NCI-H1417 treated with DMSO at 0.1 percent for 48 hours (cell line): ENCODE measurements at places on chromosomes 3 and 15.

DNA sequence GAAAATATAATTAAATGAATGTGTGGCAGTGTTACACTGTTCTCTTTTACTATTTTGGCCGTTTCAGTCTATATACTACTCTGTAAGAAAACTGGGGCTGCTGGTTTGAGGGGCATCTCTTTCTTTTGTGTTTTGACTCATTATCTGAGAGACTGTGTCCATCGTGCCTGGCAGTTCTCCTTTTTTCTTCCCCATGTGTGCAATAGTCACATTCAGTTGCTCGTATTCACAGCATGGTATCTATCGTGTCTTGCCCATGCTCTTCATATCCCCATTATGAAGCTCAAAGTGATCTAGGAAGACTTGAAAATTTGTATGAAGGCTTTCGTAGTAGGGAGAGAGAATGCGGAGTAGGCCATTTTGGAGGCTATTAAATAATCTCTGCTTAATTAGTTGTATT, 29.8 kb upstream of the FAH start:
- no peak for DNase-seq

GRCh38 chr3:131883086-131883485, 151.7 kb downstream of the CPNE4 start:
- no peak for DNase-seq

DNA sequence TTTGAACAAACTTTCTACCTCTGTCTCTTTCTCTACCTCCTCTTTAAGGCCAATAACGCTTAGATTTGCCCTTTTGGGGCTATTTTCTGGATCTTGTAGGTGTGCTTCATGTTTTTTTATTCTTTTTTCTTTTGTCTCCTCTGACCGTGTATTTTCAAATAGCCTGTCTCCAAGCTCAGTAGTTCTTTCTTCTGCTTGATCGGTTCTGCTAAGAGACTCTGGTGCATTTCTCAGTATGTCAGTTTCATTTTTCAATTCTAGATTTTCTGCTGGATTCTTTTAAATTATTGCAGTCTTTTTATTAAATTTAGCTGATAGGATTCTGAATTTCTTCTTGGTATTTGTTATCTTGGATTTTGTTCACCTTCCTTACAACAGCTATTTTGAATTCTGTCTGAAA, 148.7 kb downstream of the RSRC1 start:
- DNase-seq = no peak

DNA sequence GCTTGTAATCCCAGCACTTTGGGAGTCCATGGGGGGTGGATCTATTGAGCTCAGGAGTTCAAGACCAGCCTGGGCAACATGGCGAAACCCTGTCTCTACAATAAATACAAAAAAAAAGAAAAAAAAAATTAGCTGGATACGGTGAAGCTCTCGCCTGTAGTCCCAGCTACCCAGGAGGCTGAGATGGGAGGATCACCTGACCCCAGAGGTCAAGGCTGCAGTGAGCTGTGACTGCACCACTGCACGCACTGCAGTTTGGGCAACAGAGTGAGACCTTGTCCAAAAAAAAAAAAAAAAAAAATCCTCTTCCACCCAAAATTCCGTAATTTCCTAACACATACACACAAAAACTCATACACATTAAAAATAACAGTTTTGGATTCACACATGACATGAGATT, 2.2 kb downstream of the ANO10 start:
- no peak for DNase-seq

DNA sequence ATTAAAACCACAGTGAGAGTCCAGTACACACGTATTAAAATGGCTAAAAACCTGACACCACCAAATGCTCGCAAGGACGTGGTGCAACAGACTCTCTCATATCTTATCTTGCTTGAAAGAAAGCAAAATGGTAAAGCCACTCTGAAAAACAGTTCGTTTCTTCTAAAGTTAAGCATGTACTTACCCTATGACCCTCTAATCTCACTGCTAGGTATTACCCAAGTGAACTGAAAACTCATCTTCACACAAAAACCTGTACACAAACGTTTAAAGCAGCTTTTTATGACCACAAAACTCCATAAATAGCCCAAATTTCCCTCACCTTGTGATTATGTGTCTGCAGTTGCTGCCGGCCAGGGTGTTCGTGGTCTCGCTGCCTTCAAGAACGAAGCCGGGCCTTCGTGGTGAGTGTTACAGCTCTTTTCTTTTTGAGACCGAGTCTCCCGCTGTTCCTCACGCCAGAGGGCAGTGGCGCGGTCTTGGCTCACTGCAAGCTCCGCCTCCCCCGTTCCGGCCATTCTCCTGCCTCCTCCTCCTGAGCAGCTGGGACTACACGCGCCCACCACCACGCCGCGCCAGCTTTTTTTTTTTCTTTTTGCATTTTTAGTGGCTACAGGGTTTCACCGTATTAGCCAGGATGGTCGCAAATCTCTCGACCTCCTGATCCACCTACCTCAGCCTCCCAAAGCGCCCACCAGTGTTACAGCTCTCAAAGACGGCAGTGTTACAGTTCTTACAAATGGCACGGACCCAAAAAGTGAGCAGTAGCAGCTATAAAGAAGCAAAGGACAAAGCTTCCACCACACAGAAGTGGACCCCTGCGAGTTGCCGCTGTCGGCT, 165.4 kb downstream of the TJP1 start:
- no peak for DNase-seq

DNA sequence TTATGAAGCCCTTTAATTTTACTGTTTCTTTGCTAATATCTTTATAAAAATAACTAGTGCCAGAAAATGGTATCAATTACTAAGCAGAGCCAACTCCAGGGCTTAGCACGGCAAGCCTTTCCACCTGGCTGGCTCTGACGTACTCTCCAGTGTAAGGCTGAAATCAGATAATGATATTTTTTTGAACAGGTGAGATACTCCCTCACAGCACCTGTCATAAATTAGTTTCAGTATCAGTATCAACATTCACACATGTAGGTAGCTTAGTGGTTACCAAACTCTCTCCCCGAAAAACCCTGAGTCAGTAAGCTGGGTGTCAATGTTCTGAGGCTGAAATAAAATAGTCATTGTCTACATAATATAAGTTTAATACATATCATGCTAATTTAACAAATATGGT, 710.1 kb downstream of the SQOR start:
- DNase-seq = no peak

DNA sequence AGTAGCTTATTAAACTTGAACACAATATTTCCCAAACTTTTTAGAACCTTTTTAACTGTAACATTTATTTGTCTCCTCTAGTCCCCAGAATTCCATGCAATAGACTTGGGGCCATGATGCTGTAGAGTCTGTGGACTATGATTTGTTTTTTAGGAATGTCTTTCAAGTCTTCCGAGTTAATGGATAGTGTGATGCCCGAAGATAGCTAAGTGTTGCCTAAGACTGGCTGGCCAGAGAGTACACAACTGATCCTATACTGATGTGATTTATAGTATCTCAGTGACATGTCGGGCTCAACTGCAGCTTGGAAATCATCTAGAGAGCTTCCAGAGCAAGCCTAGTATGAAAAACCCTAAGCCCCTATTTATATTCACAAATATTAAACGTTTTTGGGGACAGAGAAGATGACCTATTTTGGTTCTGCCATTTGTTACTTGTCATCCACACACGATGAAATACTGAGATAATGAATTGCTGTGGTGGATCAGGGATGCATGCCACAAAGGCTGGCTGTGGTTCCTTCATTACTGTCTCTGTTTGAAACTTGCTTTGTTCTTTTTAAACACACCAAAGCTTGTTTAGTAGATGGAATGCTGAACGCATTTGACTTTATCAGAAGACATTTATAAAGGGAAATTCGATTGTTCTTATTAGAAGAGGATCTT, 507.4 kb downstream of the TAFA4 start:
- no peak for DNase-seq

GRCh38 chr3:194908496-194908895, 222.8 kb downstream of the FAM43A start:
- DNase-seq = no peak

DNA sequence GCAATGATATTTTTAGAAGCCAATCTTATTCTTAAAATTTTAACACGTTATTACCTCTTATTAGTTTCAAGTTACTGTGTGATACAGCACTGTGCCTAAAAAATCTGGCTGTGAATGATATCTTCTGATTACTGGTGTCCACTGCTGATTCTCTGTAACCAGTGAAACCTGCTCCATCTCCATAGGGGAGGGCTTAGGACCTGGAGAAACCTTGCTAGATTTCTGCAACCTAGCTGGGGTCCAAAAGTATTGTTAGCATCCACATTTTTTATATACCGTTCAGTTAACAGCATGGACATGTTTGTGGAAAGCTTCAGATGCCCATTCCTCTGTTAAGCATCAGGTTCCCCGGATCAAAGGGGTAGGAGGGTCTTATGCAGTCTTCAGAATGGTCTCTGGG, 193.9 kb upstream of the TOPAZ1 start:
- no peak for DNase-seq

DNA sequence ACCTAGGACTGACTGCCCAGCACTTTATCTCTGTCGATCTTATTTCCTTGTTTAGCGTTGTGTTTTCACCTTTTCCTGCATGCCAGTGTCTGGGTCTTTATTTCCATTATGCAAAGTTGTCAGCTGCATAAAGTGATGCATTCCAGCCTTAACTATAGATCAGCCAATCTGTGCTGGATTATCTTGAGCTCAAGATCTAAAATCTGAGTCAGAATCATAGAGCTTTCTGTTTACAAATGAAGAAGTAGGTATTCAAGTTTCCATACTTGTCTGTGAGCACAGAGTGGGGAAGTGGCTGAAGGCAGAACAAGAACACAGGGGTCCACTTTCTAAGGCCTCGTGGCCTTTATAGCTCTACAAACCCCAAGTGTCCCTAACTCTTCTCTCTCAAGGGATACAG, 82.4 kb upstream of the PLCL2 start:
- DNase-seq = no peak

GRCh38 chr3:50580683-50581458, 11.5 kb downstream of the HEMK1 start:
- DNase-seq = no peak

GRCh38 chr3:123745184-123745855, 138.8 kb downstream of the MYLK start:
- DNase-seq = no peak

DNA sequence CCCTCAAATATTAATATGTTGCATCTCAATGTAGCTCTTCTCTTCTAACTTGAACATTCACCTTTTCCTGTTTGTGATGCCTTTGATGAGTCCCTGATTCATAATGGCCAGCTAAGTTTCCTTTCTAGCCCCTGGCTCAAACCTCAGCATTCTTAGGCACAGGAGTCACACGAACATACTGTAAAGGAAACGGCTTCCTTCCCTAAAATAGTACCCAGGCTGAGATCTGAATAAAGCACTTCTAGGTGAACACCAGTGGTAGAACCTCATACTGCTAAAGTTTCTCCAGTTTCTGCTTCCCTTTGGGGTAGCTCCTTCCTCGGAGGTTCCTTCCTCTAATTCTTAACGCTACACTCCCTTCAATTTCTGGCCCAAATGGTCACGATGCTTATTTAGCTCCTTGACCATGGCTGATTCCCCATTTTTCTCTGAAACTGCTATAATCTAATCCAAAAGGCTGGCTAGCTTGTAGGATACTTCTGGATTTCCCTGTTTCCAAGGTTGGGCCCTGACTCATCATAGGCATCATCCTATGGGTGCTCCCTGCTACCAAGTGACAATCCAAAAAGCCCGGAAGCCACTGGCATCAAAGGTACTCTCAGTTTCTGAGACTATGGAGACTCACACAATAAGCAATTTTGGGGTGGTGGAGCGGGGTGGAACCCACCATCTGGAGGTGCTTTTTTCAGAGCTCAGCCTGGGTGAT, 2.4 kb downstream of the ANAPC13 start:
- no peak for DNase-seq

GRCh38 chr3:66211779-66212178, 9.0 kb upstream of the SLC25A26 start:
- no peak for DNase-seq

GRCh38 chr15:75229191-75230015, 27.7 kb downstream of the C15orf39 start:
- DNase-seq = no peak

GRCh38 chr3:108079043-108079442, 11.8 kb downstream of the CD47 start:
- no peak for DNase-seq

- no peak for DNase-seq
Measured at GRCh38 chr3:122488262-122488973, 26.3 kb downstream of the KPNA1 start.

DNA sequence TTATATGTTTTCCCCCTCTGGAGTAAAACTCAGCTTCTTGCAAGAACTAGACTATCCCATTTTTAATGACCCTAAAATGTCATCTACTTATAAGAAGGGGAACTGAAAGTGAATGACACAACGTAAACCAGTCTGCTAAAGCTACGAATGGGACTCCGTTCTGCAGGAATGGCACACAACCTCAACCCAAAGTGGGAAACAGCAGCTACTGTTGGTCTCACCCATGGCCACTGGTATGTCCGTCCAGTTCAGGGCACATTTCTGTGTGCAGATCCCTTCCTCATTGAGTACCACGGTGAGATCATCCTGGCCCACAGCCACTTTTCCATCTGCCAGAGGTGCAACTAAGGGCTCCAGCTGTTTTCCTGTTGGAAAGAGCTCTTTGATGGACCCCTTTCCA, 23.8 kb downstream of the VPS39 start:
- no peak for DNase-seq

DNA sequence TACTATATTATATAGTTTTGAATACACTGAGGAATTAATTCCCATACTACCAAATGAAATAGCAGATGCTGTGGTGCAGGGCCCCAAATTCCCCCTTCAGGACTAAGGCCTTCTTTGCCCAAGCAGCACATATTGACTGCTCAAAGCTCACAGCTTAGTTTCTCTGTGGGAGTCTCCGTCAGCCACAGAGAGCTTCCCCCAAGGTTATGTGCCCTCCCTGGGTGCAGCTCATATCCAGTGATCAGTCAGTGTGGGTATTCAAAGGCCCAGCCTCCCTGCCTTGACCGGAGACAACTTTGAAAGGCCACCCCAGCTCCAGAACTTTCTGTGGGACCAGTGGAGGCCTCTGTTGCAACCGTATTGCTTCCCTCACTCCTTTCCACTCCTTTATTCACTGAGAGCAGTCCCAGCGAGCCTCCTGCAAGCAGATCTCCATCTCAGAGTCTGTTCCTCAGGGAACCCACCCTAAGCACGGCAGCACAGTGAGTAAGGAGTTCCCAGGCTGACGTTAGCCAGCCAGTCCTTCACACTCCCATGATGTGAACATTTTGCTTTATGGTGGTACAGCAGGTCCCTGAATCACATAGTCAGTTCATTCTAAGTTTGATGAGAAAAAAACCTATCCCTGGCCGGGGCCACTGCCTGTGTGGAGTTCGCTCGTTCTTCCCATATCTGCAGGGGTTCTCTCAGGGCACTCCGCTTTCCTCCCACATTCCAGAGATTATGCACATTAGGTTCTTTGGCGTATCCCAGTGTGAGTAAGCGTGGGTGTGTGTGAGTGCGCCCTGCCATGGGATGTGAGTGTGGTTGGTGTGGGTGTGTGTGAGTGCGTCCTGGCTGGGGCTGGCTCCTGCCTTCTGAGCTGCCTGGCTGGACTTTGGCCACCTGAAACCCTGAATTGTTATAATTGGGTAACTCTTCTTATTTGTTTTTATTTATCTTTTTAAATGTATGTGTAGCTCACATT, 64.4 kb upstream of the PPARG start:
- DNase-seq = no peak

GRCh38 chr3:49523756-49524747, 30.2 kb upstream of the BSN start:
- no peak for DNase-seq
